ENCODE measurements at places on chromosomes 11 and 22.

DNA sequence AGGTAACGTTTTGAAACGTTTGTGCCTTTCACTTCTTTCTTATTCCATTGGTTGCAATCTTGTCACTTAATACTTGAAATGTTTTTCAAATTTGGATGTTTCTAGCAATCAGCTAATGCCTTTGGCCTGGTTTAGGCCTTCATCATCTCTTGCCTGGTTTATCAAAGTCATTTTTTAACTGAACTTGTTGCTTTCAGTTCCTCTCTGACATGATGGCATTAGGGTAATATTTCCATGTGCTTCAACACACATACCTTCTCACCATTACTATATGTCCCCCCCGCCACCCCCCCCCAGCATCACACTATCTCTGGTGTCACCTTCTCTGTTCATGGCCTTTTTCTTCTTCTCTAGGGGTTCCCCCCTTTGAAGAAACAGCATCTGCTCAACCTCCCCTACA, 1.5 kb upstream of the SYT9 start:
- no peak for DNase-seq

DNA sequence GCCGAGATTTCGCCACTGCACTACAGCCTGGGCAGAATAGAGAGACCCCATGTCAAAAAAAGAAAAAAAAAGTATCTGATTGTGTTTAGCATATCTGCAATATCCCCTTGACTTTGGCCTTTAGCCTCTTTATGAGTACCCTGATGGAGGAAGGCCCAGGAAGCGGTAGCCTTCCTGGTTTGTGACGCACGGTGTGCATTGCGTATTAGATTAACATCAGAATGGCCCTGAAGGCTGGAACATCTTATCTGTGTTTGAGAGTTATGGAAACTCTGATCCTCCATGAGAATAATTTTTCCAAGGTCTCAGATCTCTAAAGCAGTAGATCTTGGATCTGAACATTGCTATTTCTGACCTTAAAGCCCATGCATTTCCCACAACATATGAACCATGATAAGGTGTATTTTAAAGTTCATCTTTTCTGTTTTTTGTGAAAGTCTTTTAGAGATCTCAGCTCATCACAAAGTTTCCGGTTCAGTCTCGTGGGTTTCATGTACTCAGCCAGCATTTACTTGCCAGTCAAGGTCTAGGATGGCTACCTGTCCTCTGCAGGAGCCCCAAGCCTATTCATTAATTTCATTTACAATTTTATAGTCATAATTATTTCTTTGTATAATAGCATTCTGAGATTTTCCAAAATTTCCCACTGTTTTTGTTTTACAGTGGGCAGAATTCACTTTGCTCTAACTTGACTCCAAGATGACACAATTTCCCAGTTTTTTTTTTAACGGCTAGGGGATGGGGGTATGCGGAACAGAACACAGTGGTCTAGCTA, 605 bp upstream of the FDX1 start:
- no peak for DNase-seq

DNA sequence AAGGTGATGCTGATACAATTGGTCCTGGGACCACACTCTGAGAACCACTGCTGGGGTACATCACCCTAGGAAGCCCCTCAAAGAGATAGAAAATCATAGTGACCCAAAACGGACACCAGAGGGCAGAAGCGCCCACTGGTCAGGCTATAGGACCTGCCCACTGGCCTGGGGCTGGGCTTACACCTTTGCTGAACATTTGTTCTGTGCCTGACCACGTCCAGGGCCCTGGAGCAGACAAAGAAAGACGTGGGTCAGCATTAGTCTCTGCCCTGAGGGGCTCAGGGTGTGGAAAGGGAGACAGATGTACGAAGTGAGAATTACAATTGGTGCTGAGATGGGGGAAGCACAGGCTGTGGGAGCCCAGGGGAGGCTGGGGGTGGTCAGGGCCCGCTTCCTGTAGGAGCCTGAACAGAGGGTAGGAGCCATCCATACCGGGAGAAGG, 14.4 kb upstream of the SERPINH1 start:
- DNase-seq = peak; percentile 70

- DNase-seq = no peak
Observed at GRCh38 chr11:44537679-44538078, 27.8 kb upstream of the CD82 start.

DNA sequence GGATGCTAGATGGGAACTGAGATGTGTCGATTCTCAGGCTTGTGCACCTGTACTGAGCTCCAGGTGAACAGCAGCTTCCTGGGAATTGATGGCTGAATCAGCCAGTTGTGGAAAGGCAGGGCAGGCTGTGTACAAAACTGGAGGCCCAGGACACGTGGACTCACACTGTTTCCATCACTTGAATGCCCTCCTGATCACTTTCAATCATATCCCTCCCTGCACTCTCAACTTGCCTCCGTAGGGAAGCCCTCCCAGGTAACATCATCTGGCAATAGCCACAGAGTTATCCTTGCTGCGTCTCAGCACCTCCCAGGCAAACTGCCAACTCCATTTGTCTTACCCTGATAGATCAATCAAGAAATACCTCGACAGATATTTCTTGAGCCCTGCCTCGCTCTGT, 10.1 kb downstream of the FAM83F start:
- DNase-seq = no peak

- no peak for DNase-seq
Observed at GRCh38 chr11:13349581-13349980, 72.0 kb downstream of the BMAL1 start.

DNA sequence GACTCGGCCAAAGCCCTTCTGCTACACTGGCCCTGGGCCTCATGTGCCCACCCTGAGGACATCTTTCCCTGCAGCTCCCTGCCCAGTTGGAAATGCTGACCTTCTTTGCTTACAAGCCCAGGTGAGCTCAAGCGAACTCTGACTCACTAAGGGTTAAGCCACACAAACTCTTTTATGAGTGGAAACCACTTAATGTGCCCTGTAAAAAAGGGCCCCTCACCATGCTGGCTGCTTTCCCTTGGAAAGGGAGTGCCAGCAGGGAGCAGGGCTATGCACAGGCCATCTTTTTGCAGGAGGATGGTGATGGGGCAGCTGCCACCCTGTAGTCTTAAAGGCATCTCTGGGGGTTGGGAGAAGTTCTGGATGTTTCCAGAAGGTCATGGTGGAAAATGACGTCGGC, 18.7 kb downstream of the EHF start:
- peak; percentile 45 for DNase-seq

DNA sequence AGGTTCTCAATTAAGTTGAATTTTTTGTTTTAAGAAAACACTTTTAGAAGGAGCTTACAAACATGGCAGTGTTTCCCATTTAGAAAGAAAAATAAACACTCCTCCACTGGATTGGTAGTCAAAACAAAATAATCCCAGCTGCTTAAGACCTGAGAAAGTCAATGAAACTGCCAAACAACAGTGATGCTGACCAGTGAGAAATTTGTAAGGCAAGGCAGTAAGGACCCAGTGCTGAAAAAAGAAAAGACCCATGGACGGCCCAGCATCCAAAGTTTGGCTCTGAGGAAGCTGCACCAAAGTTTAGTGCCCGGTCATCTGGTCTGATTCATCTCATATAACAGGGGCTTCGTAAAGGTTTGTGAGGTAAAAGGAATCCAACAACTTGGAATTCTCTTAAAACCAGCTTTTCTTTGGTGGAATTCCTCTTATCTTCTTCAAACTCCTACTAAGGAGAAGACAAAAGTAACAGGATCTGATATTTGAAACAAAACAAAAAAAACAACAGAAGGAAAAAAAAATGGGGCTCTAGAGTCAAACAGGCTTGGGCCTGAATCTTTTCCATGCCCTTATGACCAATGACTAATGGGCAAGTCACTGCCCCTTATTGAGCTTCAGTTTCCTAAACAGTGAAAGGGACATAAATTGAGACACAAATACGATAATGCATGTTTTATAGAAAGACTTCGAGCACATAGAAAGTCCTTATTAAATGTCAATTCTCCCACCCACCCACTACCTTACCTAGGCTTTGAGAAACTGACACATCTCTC, 383.0 kb upstream of the NARS2 start:
- no peak for DNase-seq

DNA sequence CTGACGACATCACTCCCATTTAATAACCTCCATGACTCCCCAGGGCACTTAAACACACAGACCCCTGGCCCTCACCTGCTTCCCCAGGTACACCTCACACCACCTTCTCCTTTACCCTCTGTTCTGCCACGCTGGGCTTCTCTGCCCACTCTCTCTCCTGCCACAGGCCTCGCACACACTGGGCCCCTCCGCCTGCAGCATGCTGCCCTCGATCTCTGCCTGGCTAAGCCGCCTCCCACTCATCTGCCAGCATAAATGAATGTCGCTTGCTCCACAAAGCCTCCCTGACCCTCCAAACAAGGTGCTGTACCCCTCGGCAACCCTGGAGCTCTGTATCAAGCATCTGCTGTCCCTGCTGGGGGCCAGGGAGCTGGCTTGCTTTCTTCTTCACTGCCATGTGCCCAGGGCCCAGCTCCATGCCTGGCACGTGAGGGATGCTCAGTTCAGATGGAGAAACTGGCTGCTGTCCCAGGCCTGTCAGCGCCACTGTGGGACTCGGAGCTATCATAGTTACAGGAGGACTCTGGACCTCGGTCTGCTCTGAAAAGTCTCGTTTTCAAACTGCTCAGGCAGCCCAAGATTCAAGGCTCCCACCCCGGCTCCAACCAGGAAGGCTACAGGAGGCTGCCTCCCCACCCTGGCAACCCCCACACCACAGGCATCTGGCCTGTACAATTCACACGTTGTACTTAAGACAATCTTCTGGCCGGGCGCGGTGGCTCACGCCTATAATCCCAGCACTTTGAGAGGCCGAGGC, 11.9 kb downstream of the TTLL1 start:
- no peak for DNase-seq
